ENCODE measurements at places on chromosomes 16 and 17.

DNA sequence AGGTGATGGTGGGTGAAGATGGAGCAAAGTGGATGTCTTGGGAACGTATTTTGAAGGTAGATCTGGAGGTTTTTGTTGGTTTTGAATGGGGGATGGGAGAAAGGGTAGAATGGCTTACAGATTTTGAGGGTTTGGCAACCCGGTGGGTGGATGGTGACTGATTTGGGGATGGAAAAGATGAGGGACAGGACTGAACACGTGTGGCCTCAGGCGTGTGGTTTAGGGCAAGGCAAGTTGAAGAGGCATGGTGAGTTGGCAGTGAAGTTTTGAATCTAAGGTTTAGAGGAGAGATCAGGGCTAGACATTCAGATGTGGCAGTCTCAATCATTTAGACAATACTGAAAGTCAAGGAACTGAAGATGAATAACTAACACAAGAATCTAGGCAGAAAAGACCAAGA is 5.0 kb upstream of the DCTPP1 start:
- no peak for DNase-seq

- DNase-seq, result no peak
Observed at GRCh38 chr17:31158746-31159377, 64.1 kb downstream of the NF1 start.

GRCh38 chr17:73141411-73141810 is 23.4 kb upstream of the SSTR2 start:
- DNase-seq, result no peak

DNA sequence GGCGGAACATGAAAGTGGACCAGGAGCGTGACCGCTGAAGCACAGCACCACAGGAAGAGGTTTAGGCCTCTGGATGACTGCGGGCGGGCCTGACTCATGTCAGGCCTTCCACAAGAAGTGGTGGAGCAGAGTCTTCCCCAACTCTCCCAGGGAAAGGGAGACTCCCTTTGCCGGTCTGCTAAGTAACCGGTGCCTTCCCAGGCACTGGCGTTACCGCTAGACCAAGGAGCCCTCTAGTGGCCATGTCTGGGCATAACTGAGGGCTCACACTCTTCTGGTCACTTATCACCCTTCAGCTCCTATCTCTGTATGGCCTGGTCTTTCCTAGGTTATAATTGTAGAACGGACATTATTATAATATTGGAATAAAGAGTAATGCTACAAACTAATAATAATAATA is 1931.9 kb downstream of the TP53TG3F start:
- DNase-seq, result peak; percentile 35

DNA sequence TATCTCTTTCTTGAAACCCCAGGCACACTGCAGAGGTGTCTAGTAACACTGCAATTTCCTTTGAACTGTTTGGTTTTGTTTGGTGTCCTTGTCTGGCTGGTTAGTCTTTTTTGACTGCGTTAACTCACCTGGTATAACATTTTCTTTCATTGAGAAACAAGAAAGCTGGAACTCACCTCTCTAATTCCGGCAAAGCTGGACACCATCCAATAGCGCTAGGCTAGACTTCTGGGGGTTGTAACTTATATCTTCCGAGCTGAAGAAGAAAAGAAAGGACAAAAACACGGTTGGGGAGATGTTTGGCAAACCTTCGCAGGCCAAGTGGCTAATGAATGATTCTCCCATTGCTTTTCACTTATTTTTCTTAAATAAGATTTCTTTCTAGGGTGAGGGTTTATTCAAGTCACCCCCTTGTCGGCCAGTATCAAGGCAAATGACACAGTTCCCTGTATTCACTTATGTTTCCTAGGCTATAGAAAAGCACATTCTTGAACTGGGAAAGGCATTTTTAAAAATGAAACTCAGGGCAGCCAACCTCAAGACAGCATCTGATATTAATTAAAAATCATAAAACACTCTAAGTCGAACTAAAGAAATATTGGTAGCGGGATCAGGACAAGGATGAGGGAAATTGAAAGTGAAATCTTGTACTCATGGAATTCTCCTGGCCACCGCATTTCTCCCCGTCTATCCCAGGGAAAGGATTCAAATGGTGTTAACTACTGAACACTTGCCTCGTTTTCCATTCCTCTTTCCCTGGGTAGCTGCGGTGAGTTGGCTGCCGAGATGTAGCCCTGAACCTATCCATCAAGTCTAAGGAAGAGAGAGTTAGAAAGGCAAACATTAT is 95.9 kb upstream of the ZFHX3 start:
- DNase-seq, result no peak

DNA sequence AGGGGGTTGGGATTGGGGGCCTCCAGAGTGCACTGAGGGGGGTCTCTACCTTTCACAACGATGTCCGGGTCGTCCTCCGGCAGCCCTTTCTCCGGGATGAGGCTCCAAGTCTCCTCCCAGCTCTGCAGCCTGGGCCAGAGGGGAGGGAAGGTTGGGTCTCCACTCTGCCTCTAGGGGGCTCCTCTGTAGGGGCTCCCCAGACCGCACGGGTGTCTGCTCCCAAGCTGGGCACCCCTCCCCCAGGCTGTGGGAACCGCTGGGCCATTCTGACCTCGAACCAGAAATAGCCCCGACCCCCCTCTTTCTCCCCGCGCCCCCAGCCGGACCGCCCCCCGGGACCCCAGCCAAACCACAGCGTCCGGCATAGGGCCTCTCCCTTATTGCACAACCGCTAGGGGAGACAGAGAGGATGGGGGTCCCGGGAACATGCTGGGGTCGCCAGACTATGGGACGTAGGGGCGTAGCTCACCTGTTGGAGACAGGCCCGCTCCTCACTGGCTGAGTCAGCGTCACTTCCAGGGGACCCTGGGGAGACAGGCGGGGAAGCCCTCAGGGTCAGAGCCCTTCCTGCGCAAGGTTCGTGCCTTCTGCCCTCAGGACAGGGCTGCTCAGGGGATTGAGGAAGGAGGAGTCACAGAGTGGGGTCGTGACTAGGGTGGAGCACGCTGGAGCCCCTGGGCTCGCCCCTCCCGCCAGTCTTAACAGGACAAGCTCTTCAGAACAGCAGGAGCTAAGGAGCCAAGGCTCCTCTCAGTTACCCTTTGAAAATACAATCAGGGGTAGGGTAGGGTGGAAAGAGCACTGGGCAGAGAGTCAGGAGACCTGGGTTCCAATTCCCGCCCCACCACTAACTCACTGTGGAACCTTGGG is 2.7 kb downstream of the PLEKHH3 start:
- DNase-seq, result peak; percentile 21
